ENCODE measurements at places on chromosomes 3 and 15. TPM values are rescaled to one million over a fixed set of nuclear protein-coding genes. Genes with fewer than 3 reads are reported as not detected.

The TLR9 gene
- total RNA-seq = not detected

The TRA2B gene
- 116 TPM for total RNA-seq

The CPNE9 gene
- total RNA-seq = not detected

The GPR149 gene
- total RNA-seq = not detected

The TBC1D21 gene
- total RNA-seq = not detected

The UROC1 gene
- total RNA-seq = not detected

GRCh38 chr3:120111898-120112297, 17.7 kb upstream of the GSK3B start:
- no peak for DNase-seq

DNA sequence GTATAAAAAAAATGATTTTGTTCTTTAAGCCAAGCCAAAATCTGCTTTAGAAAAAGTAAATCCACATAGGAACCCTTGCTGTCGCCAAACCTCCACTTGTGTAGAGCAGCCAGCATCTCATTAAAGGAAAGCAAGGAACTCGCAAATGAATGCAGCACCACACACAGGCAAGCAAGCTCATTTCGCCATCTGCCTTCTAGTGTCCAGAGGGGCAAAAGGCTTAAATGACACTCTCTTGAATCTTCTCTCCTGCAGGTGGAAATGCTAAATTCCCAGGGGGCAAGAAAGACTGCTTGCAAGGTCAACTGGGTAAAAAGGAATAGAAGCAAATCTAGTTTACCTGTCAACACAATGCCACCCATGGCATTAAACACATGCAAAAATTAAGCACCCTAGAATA, 2.4 kb downstream of the MB21D2 start:
- DNase-seq = peak; percentile 66

DNA sequence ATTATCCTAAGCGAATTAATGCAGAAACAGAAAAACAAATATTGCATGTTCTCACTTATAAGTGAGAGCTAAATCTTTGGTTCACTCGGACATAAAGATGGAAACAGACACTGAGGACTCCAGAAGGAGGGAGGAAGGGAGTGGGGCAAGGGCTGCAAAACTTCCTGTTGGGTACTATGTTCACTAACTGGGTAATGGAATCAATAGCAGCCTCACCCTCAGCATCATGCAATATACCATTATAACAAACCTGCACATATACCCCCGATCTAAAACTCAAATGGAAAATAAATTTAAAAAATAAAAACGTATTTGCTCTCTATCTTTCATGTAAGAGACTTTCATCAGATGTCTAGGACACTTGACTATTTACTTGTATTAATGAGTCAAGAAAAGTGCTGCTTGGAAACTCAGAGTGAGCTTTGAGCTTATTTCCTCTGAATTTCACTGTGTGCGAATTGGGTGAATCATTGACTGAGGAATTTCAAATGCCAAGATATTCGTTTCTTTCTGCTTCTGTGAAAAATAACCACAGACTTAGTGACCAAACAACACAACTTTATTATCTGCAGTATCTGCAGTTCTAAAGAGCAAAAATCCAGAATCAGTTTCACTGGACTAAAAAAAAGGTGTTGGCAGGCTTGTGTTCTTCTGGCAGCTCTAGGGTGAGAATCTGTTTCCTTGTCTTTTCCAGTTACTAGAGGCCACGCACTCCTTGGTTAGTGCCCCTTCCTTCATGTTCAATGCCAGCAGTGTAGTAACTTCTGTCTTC, 18.4 kb downstream of the TM4SF18 start:
- DNase-seq = peak; percentile 88

GRCh38 chr15:27550635-27551034, 548.5 kb downstream of the OCA2 start:
- DNase-seq = no peak

DNA sequence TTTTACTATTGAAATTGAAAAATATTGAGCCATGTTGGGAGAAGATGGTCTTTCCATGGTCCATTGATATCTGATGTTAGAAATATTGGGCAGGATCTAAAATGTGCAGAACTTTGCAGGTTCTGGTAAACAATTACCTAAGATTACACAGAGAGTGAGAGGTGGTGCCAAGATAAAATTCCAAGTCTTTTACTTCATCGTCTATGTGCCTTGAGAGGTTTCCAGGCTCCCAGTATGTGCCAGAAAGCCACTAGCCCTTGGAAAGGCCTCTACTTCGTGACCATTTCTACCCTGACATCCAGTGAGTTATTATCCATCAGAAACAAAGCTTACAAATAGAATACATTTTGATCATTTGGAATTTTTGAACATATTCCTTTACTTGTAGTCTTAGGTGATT, 27.6 kb downstream of the CD200 start:
- no peak for DNase-seq

DNA sequence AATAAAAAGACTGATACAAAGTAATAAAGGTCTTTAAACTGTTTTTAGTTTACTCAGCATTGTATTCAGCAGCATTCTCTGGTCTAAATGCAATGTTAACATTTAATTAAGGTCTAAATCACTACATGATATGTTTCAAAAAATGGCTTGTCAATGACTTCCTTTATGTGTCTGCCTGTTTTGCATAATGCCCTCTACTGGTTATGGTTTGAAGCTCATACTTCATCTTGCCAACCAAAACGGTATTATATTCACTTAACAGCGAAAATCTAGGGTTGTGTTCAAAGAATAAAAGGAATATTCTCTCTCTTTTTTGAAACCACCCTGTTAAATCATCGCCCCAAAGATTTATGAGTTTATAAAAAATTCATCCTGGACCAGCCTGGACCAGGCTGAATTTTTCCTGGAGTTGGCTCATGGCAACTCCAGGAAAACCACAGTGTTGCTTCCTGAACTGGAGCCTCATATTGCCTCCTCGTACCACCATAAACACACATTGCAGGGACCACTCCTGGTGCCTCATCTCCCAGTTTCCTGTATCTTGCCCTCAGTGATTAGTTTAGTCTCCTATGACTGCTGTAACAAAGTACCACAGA, 6.7 kb upstream of the NCEH1 start:
- DNase-seq = no peak

DNA sequence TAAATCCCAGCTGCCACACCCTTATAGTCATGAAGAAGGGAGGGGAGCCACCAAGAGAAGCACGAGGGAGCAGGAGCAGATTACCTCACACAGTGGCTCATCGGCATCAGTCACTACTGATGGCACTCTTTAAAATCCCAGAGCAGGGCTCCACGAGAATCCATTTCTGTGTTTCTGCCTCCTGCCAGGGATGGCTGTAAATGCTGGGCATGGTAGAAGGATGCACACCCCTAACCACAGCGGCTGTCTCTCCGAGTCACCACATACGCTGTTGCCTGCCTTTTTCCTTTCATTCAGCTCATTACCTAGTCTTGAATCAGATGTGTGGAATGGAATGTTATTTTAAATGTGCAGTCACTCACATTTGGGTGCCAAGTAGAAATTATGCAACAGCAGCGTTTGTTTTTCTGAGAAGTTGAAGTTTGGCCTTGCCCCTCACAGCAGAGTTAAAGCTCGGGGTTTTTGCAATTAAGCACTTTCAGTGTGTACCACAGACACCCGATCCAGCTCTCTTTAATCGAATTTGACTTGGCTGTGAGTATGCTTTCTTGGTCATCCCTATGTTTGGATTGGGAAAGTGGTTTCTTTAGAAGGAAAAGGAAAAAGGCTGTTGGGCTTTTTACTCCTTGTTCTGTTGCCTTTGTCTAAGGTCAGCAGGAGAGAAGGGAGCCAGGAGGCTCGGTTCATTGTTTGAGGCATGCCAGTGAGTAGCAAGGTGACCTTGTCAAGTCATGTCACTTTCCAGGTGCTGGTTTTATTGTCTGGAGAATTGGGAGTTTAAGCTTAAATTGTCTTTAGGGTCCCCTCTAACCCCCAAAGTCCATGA, 284.2 kb upstream of the TPM1 start:
- DNase-seq = peak; percentile 94

- DNase-seq = no peak
These were observed 24.5 kb downstream of the KCNMB2 start for GRCh38 chr3:178560759-178561158.

DNA sequence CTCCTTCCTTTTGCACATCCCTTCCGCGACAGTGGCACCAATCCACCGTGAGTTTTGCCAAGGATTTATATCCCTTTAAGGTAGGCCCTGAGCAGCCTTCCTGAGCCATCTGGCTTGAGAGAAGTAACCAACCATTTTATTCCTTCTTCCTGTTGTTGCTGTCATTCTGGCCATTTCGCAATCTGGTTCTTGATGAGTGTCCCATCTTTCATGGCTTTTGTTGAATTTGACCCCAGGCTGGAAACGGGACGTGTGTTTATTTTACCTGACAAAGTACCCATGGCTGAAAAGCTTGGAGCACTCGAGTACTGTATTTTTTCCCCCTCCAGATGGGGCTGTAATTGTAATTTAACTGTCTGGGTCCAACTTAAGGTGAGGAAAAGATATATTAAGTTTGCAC, 173.4 kb downstream of the WNT5A start:
- no peak for DNase-seq

DNA sequence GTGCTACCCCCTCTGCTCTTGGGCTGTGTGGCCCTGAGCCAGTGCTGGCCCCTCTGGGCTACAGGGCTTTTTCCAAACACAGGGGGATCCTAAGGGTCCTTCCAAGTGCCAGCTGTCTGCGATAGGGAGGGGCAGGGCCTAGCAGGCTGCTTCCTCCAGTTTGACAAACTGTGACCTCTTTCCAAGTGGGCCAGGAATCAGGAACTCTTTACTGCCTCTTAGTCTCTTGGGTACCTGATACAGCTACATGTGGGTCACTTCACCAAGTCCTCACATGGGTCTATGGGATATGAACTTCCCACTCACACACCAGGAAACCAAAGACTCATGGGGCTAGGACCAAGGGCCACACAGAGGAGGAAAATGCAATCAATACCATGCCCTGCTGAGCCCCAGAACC, 25.4 kb downstream of the SEC61A1 start:
- no peak for DNase-seq

DNA sequence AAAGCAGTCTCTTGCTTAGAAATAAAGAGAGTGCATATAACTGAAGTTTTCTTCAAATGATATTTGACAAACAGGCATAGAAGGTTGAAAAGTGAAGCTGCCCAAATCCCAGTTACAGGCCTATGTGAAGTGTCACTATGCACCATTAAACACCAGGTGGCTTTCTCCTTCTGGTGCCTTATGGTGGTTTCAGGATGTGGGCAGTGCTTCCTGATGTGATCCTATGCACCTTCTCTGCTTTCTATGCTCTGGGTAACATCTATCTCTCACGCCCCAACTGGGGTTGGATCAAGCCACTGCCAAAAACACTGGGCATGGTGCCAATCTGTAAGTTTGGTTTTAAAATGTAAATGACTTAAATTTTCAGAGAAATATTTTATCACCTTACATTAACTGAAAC, 744.7 kb downstream of the TUSC7 start:
- DNase-seq = no peak

DNA sequence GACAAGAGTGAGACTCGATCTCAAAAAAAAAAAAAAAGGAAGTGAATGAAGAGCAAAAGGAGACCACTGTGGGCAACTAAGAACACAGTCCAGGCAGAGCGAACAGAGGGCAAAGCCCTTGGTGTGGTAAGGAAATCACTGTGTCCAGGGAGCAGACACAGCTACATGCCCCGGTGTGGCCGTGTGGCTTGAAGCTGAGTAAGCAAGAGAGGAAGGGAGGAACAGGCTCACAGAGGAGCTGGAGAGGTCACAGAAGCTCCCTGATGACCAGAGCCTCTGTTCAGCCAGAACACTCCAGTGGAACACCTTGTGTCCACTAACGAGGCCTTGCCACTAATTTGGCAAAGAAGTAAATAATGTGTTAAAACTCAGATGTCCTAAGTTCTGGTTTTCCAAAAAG, 60.6 kb upstream of the GATA2 start:
- DNase-seq = no peak

DNA sequence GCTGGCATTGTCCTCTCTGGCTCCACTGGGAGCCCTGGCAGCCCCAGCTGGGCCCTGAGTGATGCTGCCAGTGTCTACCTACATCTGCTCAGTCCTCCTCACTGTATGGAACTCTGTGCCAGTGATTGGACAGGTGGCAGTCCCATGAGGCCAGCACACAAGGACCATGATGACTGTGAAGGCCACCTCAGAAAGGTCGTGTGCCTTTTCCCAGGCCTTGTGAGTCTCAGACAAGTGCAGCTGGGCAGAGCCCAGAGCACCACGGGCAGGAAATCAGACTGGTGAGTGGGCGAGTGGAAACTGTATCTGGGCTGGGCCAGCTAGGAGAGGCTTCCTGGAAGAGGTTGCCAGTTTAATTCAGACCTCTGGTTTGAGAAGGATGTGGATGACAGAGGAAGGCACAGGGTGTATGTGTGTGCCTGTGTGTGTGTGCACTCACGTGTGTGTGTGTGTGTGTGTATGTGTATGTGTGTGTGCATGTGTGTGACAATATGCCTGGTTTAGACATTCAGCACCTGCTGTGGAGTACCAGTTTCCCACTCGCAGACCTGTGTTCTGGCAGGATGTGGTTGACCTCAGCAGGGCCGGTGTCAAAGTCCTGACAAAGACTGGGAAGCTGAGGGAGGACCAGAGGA, 7.0 kb downstream of the MAPKAPK3 start:
- DNase-seq = no peak

GRCh38 chr15:40092256-40092978, 16.3 kb downstream of the BMF start:
- peak; percentile 92 for DNase-seq

DNA sequence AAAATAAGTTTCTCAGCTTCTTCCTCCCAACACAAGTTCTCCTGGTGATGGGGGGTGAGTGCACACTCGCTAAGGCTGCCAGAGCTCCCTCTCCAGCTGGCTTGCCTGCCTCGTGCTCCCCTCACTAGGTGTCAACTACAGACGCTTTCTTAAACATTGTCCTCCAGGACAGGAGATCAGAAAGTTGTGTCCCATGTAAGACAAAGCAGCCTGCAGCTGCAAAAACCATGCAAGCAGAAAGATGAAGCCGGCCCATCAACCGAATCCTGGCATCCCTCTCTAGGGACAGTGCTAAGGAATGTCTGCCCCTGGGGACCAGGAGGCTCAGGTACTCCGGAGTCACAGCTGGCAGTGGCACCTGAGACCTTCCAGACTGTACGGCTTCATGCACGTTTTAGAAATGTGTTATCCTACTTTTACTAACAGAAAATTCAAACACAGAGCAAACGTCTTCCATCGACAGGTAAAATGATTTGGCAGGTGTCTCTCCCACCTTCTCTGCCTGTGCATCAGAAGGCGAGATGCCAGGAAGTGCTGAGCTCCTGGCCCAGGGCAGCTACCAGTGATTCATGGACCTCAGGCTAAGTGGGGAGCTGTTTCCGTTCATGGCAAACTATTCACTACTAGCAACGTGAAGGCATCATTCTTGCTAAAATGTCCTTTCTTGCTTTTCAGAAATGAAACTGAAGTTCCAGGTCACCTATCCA, 246.1 kb downstream of the ADAMTS17 start:
- DNase-seq = no peak

- no peak for DNase-seq
These were observed 61.0 kb downstream of the SCAPER start for GRCh38 chr15:76844096-76844495.

DNA sequence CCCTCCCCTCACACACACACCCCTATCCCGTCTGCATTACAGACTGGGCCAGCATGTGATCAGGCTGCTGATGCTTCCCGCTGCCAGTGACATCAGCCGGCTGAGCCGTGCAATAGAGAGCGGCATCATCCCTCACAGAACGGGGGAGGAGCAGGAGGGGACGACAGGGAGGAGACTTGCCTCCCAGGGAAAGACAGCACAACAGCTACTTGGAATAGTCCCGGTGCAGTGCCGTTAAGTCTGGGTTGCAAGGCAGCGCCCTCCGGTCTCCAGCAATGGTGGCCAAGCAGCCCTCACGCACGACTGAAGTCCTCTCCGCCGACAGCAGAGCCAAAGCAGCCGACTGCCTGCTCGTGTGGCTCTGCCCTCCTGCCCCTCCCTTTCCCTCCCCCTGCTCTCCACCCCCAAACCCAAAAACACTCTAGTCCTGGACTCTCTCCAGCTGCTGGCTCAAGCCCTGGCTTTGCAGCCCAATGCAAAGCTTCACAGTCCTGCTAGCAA, 31.5 kb upstream of the RPS17 start:
- DNase-seq = peak; percentile 78
